Activated B cell treated with CpG ODN at 0.5 μM for 24 hours (primary cell): ENCODE measurements at places on chromosomes 6 and 20. TPM values are rescaled to one million over a fixed set of nuclear protein-coding genes. Genes with fewer than 3 reads are reported as not detected.

Gene TSBP1
- total RNA-seq, result not detected in 2 replicates

Gene CALHM6
- 15.0 and 16.5 TPM in 2 replicates for total RNA-seq

Gene SIRPD
- total RNA-seq, result 0.37 TPM in 1 of 2 replicates, not detected in the other

Gene CFAP61
- not detected in 2 replicates for total RNA-seq

Gene DDO
- not detected in 2 replicates for total RNA-seq

Gene RNF217
- total RNA-seq, result not detected in 2 replicates

Gene GABRR1
- not detected in 2 replicates for total RNA-seq

Gene RRAGD
- 5.4 and 5.6 TPM in 2 replicates for total RNA-seq

Gene TUBB2B
- not detected in 2 replicates for total RNA-seq

Gene PTPRA
- 43.6 and 46.7 TPM in 2 replicates for total RNA-seq

Gene TFAP2C
- total RNA-seq, result not detected in 2 replicates

Gene TFEB
- total RNA-seq, result 203 and 205 TPM in 2 replicates

Gene SLC32A1
- not detected in 2 replicates for total RNA-seq

Gene SASH1
- total RNA-seq, result 0.39 and 0.49 TPM in 2 replicates

Gene CST5
- not detected in 2 replicates for total RNA-seq

Gene TRERF1
- 3.3 and 4.1 TPM in 2 replicates for total RNA-seq

Gene PLA2G7
- total RNA-seq, result 0.38 and 0.51 TPM in 2 replicates

Gene GSTA2
- total RNA-seq, result not detected in 2 replicates

Gene SPATA2
- total RNA-seq, result 9.1 and 9.4 TPM in 2 replicates

Gene C6orf58
- not detected in 2 replicates for total RNA-seq

Gene ANGPT4
- total RNA-seq, result not detected in 2 replicates

Gene NELFE
- 57.9 and 63.3 TPM in 2 replicates for total RNA-seq
